Nephron progenitor cell (in vitro differentiated cells): ENCODE measurements at places on chromosomes 6 and 20.

- no peak overlapping the region for H3K4me3 ChIP-seq
- no peaks in the 10 kb centered on the region for H3K4me1 ChIP-seq
These were observed 132.0 kb upstream of the RUNX2 start for GRCh38 chr6:45196121-45196520.

- peaks cover 62% of the 10 kb centered on the region for H3K4me1 ChIP-seq
- no peak for DNase-seq
- H3K27ac ChIP-seq: peak overlapping the region; percentile 50
- H3K36me3 ChIP-seq: no peaks in the 10 kb centered on the region
These were observed 116.1 kb downstream of the CEBPB start for GRCh38 chr20:50306478-50307423.

DNA sequence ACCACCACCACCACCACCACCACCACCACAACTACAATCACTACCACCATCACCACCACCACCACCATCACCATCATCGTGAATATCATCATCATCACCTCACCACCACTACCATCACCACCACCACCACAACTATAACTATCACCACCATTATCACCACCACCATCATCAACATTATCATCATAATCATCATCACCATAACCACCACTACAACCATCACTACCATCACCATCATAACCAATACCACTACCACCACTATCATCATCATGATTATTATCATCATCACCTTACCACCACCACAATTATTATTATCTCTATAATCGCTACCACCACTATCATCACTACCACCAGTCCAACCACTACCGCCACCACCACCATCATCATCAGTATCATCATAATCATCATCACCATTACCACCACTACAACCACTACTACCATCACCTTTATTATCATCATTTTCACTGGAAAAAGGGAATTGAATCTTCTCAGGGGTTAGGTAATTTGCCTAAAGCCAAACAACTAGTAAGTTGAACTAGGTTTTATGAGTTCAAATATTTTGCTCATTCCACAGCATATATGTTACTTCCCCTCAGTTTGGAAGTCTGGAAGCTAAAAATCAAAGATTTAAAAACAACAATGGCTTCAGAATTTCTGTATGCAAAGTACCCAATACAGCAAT, 8.3 kb downstream of the RIPOR2 start:
- peaks cover 6% of the 10 kb centered on the region for H3K36me3 ChIP-seq
- H3K4me1 ChIP-seq: peaks cover 78% of the 10 kb centered on the region
- H3K27ac ChIP-seq: peak overlapping the region; percentile 3
- no peaks in the 10 kb centered on the region for H3K27me3 ChIP-seq

DNA sequence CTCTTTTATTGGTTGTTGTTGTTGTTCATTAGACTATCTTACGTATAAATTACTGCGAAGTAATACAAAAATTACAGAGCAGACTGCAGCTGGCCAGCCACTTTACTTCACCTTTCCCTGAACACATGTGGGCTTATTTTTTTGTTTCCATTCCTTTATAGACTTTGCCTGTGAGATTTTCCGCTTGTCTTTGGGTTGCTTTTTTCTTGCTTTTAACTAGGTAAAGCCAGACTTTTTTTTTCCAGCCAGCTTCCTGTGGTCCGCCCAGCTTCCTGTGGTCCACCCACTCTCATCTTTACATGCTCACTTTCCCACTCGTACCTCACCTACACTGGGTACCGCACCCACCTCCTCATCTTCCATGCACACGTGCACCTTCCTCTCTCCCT, 79.0 kb downstream of the IPCEF1 start:
- no peak overlapping the region for H3K4me3 ChIP-seq
- H3K27ac ChIP-seq: no peak overlapping the region
- peaks cover 6% of the 10 kb centered on the region for H3K27me3 ChIP-seq
- DNase-seq: no peak

- peak; percentile 21 for DNase-seq
- H3K27ac ChIP-seq: peak overlapping the region; percentile 60
- peaks cover 15% of the 10 kb centered on the region for H3K27me3 ChIP-seq
- H3K4me3 ChIP-seq: peak overlapping the region; percentile 26
- peaks cover 43% of the 10 kb centered on the region for H3K4me1 ChIP-seq
These were observed 242.5 kb downstream of the PREX1 start for GRCh38 chr20:48585061-48585870.

- H3K27ac ChIP-seq: no peak overlapping the region
- H3K4me3 ChIP-seq: no peak overlapping the region
- no peaks in the 10 kb centered on the region for H3K4me1 ChIP-seq
- DNase-seq: no peak
- H3K36me3 ChIP-seq: no peaks in the 10 kb centered on the region
These were observed 256.3 kb downstream of the OGFRL1 start for GRCh38 chr6:71544906-71545305.

GRCh38 chr6:57262901-57263694, 41.0 kb upstream of the RAB23 start:
- no peak overlapping the region for H3K4me3 ChIP-seq
- H3K27ac ChIP-seq: no peak overlapping the region
- peaks cover 4% of the 10 kb centered on the region for H3K27me3 ChIP-seq
- H3K36me3 ChIP-seq: no peaks in the 10 kb centered on the region
- no peaks in the 10 kb centered on the region for H3K4me1 ChIP-seq
